HL-60 (cell line): ENCODE measurements at places on chromosomes 2 and 18.
A peak's percentile ranks its signal among the peaks of the same experiment; 100 is the strongest.

- DNase-seq, result no peak
Measured at GRCh38 chr2:217851191-217852020, 151.4 kb downstream of the TNS1 start.

DNA sequence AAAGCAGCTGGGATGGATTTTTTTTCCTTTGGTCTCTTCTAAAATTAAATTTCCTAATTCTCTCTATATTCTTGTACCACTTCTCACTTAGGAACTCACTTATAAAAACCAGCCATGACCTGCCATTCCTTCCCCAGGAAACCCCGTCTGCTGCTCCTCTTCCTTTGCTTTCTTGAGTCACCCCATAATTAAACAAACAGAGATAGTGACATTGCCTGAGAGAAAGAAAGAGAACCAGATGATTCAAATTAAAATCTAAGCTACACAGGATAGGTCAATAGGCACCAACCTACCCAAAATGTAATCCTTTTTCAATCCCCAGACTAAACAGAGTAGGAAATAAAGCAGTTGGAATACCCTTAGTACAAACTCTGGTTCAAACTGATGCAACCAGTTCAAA lies 9.7 kb downstream of the STK39 start:
- no peak for DNase-seq

- peak; percentile 12 for DNase-seq
Measured at GRCh38 chr2:160324161-160324800, 124.2 kb upstream of the ITGB6 start.

- peak; percentile 38 for DNase-seq
Measured at GRCh38 chr2:38720613-38721241, 30.4 kb downstream of the SRSF7 start.

- DNase-seq, result no peak
Measured at GRCh38 chr18:49031511-49032188, 80.9 kb upstream of the SMAD7 start.
